ENCODE measurements at places on chromosomes 1 and 21.

DNA sequence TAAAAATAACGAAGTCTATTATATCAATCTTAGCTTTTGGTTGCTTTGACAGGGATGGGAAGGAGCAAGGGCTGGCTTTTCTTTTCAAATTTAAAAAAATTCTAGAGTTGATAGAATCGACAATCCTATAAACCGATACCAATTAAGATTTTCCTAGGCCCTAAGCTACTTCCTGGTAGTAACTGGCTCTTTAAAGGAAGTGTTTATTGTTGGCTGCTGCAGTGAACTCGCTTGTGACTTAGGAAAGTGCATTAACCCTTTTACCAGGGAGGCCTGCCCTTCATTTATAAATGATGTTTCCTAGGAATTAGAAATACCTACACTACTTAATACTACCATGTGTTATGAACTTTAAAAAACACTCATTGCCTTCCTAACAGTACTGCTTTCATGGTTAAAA is 33.2 kb downstream of the ATP5PF start:
- DNase-seq, result no peak

GRCh38 chr1:211708006-211708405 is 32.6 kb upstream of the NEK2 start:
- no peak for DNase-seq

DNA sequence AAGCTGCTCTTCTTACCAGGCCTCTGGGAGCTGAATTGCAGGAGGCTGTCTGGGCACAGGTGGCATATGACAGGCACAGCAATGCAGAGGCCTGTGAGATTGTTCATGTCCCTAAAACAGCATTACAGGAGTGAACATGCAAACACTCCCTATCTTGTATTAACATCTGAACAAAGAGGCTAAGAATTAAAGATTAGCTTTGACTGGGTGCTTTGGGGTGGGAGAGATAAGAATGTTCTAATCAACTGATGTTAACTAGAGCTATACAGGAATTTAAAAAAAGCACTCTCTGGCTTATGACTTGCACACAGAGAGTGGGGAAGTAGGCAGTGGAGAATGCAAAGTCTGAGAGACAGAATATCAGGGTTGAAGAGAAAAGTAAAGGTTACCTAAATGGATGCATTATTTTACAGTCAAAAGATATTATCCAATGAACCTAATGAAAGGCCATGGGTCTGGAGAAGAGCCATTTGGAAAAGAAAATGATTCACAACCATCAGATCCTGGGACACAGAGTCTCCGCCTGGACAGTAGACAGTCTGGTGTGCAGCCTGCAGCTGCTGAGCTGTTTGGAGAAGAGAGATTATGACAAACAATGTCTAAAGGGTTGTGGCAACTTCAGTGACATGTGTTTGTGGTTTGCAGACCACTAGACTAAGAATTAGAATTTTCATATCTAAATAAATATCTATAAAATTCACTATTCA is 20.2 kb downstream of the DPT start:
- no peak for DNase-seq

DNA sequence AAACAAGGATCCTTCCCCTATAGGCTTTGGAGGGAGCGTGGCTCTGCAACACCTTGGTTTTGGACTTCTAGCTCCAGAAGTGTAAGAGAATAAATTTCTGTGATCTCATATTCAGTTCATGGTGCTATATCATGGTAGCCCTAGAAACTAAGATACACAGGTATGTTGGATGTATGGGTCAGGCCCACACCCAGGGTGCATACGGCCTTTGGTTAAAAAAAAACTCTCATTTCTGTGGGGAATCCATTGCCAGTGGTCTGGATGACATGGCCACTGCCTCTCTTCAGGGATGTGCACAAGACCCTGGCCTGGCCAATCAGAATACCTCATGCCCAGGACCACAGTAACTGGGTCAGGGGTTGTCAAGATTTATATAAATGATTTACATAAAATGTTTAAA is 56.8 kb upstream of the CD34 start:
- DNase-seq, result no peak

DNA sequence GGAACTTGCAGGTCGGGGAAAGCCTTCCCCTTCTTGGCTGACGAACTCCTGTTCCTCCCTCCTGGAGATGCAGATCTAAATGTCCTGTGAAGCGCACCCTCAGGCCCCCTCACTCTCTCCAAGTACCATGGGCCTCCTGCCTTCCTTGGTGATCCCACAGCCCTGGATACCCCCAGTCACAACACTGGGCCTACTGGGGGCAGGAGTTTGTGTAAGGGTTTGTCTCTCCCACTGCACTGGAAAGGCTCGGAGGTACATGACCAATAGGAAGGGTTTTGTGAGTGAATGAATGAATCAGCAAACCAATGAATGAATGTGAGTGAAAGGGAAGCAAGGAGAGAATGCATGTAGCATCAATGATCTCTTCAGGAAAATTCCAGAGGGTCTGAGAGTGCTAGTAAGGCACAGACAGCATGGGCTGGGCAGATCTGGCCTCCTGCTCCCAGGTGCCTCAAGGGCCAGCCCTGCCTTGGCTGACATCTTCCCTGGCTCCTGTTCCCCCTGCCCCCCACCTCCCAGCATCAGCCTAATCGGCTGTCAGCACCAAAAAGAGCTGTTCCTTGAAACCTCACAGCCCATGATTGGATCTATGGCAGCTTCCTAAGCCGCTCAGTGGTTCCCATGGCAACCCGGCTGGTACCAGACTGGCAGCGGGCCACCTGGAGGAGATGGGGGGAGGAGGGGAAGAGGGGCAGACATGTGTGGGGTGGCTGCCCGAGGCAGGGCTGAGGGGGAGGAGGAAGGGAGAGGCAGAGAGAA is 95.8 kb downstream of the VWA5B1 start:
- no peak for DNase-seq

GRCh38 chr1:160681066-160681890 is 30.3 kb downstream of the CD48 start:
- peak; percentile 73 for DNase-seq

- DNase-seq, result no peak
Observed at GRCh38 chr1:171841931-171842761, 848 bp downstream of the DNM3 start.

DNA sequence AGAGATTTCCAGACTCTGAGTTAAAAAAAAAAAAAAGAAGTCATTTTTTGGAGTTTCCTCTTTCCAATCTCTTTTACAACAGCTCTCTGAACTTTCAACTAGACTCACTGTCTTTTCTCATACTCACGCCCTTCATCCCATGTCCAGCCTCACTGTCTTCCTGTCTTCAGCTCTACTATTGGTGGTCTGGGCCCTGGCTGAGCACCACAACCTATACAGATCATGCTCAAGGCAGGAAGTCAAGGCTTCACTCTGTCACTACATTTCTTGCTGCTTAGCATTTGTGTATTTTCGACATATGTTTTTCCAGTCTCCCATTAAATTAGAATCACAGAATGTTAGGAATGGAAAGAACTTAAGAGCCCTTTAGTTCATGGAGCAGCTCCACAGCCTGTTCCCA is 106.4 kb upstream of the PPP2R5A start:
- no peak for DNase-seq

GRCh38 chr21:44701541-44701940 is 4.6 kb downstream of the KRTAP10-12 start:
- DNase-seq, result no peak

DNA sequence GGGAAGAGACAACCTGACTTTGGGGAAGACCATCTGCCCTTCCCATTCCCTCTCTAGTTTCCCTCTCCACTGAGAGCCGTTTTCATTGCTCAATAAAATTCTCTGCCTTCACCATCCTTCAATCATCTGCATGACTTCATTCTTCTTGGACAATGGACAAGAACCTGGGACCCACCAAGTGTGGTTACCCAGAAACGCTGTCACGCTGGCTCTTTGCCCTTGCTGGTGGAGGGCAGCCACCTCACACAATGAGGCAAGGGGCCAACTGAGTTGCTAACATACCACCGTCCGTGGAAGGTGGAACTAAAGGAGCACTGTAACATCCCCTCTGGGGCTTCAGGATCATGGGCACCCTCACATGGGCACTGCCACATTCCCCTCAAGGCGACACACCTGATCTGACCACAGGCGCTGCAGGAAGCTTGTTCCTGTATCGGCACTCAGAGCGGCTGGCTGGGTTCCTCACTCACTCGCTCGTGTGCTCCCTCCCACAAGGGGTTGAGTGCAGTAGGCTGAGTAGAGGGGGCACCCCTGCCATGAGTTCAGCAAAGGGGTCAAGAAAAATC is 652.4 kb downstream of the PLPP3 start:
- DNase-seq, result no peak

- no peak for DNase-seq
Observed at GRCh38 chr1:45620588-45621500, 3.0 kb downstream of the CCDC17 start.

Measured in ACHN (cell line).